T-cell (primary cell): ENCODE measurements at places on chromosomes 7 and 10.
A peak's percentile ranks its signal among the peaks of the same experiment; 100 is the strongest.

DNA sequence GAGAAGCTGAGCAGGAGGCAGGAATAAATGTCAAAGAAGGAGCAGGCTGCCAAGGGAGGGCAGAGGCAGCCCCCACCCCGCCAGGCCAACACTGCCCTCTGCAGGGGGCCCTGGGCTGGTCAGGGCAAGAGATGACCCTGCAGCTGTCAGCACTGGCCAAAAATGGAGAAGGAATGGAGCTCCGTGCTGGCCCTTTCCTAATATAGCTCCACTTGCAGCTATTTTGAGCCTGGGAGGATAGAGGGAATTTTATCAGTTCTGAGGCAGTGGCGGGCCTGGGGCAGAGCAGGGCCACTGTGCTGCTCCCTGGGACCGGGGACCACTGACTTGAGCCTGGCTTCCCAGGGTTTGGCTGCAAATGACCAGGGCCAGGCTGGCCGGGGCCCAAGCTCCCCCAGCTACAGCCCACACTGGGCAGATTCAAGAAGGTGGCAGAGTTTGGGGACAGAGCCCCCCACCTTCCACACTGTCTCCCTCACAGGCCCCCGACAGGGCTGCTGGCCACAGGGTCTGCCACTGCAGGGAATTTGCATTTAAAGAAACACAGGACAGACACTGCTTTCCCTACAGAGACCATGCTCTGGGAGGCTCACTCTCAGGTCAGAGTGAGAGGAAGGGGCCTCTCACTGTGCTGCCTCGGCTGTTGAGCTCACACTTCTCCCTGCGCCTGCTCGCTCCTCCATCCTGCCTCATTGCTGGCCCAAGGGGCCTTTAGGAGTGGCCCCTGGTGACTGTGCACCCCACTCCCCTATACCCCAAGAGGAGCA, 16.2 kb downstream of the LDB3 start:
- peaks cover 9% of the 10 kb centered on the region for H3K4me1 ChIP-seq
- H3K27me3 ChIP-seq, result no peaks in the 10 kb centered on the region
- H3K27ac ChIP-seq, result no peak overlapping the region
- no peak for DNase-seq
- no peaks in the 10 kb centered on the region for H3K36me3 ChIP-seq
- no peak overlapping the region for H3K4me3 ChIP-seq

- no peak overlapping the region for H3K4me3 ChIP-seq
- H3K4me1 ChIP-seq, result peaks cover 14% of the 10 kb centered on the region
- H3K36me3 ChIP-seq, result no peaks in the 10 kb centered on the region
- DNase-seq, result no peak
- no peak overlapping the region for H3K27ac ChIP-seq
Measured at GRCh38 chr7:128881458-128882125, 18.9 kb downstream of the ATP6V1F start.

GRCh38 chr7:21641546-21641945, 98.7 kb downstream of the DNAH11 start:
- H3K4me1 ChIP-seq, result no peaks in the 10 kb centered on the region
- no peak overlapping the region for H3K27ac ChIP-seq
- H3K36me3 ChIP-seq, result no peaks in the 10 kb centered on the region
- no peak overlapping the region for H3K4me3 ChIP-seq
- no peaks in the 10 kb centered on the region for H3K27me3 ChIP-seq

GRCh38 chr7:19754521-19755116, 18.8 kb downstream of the TMEM196 start:
- no peaks in the 10 kb centered on the region for H3K4me1 ChIP-seq
- no peak overlapping the region for H3K4me3 ChIP-seq
- H3K27me3 ChIP-seq, result no peaks in the 10 kb centered on the region
- DNase-seq, result no peak

- H3K36me3 ChIP-seq, result no peaks in the 10 kb centered on the region
- no peaks in the 10 kb centered on the region for H3K4me1 ChIP-seq
- peaks cover 6% of the 10 kb centered on the region for H3K27me3 ChIP-seq
Measured at GRCh38 chr10:14751014-14751896, 23.4 kb downstream of the FAM107B start.

GRCh38 chr10:92387289-92387940, 96.4 kb downstream of the MARCHF5 start:
- peaks cover 13% of the 10 kb centered on the region for H3K27me3 ChIP-seq
- DNase-seq, result no peak
- H3K4me3 ChIP-seq, result no peak overlapping the region
- no peaks in the 10 kb centered on the region for H3K36me3 ChIP-seq
- no peak overlapping the region for H3K27ac ChIP-seq

GRCh38 chr7:87505122-87505521, 29.6 kb upstream of the ABCB4 start:
- no peaks in the 10 kb centered on the region for H3K4me1 ChIP-seq
- H3K36me3 ChIP-seq, result peaks cover under 1% of the 10 kb centered on the region
- no peak overlapping the region for H3K4me3 ChIP-seq
- H3K27me3 ChIP-seq, result no peaks in the 10 kb centered on the region

DNA sequence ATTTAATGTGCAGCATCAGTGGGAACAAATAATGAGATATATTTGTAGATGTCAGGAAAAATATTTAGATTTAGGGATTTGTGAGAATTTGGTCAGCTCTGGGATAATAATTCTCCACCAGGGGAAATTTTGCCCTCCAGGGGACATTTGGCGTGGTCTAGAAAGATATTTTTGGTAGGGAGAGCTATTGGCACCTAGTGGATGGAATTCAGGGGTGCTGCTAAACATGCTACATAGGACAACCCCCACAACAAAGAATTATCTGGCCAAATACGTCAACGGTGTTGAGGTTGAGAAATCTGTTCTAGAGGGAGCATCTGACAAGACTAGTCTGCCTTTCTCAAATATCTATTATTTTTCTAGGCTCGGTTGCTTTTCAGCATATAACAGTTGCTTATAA, 2.1 kb downstream of the ADK start:
- H3K27me3 ChIP-seq, result no peaks in the 10 kb centered on the region
- H3K4me1 ChIP-seq, result peaks cover 21% of the 10 kb centered on the region
- H3K36me3 ChIP-seq, result peaks cover 1% of the 10 kb centered on the region
- DNase-seq, result no peak
- H3K4me3 ChIP-seq, result no peak overlapping the region
- no peak overlapping the region for H3K27ac ChIP-seq

GRCh38 chr7:104106108-104106905, 101.5 kb downstream of the ORC5 start:
- H3K27ac ChIP-seq, result no peak overlapping the region
- no peaks in the 10 kb centered on the region for H3K36me3 ChIP-seq
- DNase-seq, result no peak
- H3K27me3 ChIP-seq, result peaks cover under 1% of the 10 kb centered on the region

- peaks cover 30% of the 10 kb centered on the region for H3K4me1 ChIP-seq
- no peak overlapping the region for H3K4me3 ChIP-seq
- no peak for DNase-seq
- H3K27me3 ChIP-seq, result no peaks in the 10 kb centered on the region
- no peaks in the 10 kb centered on the region for H3K36me3 ChIP-seq
Measured at GRCh38 chr7:2757361-2757903, 69.4 kb downstream of the AMZ1 start.

DNA sequence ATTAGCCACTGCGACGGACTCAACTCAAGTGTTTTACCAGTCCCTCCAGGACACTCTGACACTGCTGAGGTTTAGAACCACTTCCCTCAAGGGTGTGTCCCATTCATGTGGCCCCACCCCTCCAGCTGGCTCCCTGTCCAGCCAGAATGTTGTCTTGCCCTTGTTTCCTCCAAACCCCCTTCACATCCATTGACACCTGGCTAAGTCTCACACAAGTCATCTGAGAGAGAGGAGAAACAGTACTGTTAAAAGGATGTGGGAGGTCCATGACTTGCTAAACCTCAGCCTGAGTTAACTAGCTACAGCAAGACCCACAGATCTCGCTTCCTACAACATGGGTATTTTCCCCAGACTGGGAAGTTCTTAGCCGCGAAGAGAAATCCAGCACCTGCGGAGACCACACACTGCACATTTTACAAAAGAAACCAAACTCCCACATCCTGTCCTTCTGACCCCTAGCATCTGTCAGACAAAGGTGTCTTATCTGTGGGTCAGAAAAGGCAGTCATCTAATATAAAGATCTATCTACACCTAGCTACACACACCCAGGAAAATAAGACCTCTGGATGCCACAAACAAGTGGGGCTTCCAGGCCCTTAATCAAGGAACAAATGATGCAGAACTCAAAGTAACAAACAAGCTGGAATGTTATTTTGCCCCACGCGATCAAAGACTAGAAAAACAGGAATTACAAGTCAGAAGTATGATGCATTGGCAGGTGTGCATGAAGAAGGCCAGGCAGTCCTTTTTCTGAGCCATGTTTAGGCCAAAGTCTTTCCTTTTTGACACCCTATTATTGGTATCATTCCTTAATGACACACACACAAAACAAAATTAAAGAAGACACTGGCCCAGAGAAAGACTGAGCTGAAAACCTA, 13.9 kb downstream of the OSBPL3 start:
- peak; percentile 74 for DNase-seq
- no peaks in the 10 kb centered on the region for H3K36me3 ChIP-seq
- H3K27ac ChIP-seq, result peak overlapping the region; percentile 54
- peaks cover 27% of the 10 kb centered on the region for H3K4me1 ChIP-seq
- H3K4me3 ChIP-seq, result no peak overlapping the region
- no peaks in the 10 kb centered on the region for H3K27me3 ChIP-seq

- no peaks in the 10 kb centered on the region for H3K27me3 ChIP-seq
- DNase-seq, result no peak
- no peak overlapping the region for H3K4me3 ChIP-seq
- H3K27ac ChIP-seq, result no peak overlapping the region
- H3K36me3 ChIP-seq, result no peaks in the 10 kb centered on the region
- no peaks in the 10 kb centered on the region for H3K4me1 ChIP-seq
Measured at GRCh38 chr7:50505553-50506210, 55.5 kb upstream of the FIGNL1 start.

DNA sequence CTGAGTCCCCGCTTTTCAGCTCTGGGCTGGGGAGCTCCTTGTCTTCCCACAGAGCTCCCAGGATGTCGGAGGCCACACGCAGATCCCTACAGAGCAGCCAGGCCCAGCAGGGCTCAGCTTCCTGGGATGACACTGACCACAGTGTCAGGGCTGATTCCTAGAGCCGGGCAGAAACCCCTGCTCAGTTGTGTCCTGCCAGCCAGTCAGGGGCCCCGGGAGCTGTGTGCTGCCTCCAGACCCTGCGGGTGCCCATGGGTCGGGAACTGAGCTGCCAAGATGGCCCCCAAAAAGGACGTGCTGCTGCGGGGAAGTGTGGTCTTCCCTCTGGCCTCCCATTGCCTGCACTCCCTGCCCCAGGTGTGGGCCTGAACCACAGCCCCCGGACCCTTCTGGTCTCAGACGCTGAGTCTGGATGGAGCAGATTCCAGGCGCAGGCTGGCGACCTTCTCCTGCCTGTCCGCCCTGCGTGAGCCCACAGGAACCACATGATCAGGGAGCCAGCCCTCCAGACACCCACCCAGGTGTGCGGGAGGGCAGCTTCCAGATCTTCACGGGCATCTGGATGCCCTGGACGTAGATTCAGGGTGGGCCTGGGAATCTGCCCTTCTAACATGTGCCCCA, 217.4 kb downstream of the MAD1L1 start:
- no peak overlapping the region for H3K27ac ChIP-seq
- peaks cover 12% of the 10 kb centered on the region for H3K36me3 ChIP-seq
- H3K4me1 ChIP-seq, result peaks cover 3% of the 10 kb centered on the region
- DNase-seq, result no peak

DNA sequence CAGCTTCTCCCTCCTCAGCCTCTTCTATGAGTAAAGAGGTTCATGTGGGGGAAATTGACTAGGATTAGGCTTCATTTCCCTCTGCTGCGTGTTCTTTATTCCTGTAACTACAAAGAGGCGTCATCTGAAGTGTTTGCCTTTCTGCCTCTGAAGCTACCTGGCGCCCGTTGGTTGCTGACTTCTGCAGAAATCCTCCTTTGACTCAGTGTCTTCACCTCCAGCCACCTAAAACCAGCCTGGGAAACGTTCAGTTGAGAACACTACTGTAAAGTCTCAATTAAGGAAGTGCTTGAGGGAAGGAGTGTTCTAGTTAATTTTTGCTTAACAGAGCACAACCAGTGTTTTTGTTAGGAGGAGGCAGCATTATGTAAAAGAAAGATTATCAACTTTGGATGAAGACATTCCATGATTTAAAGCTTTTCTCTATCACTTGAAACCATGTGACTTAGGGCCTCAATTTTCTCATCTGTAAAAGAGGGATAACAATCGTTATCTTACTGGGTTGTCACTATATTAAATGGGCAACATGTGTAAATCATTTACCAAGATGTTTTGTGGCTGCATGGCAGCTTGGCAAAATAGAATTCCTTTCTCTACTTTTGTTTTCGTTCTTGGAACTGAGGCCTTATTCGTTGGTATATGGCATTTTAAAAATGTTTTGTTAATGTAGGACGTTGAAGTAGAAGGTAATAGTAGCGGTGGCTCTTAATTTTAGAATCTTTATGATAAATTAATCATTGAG, 642.9 kb downstream of the SDK1 start:
- H3K4me3 ChIP-seq, result no peak overlapping the region
- H3K27ac ChIP-seq, result no peak overlapping the region
- no peaks in the 10 kb centered on the region for H3K36me3 ChIP-seq
- no peaks in the 10 kb centered on the region for H3K4me1 ChIP-seq
- DNase-seq, result no peak

DNA sequence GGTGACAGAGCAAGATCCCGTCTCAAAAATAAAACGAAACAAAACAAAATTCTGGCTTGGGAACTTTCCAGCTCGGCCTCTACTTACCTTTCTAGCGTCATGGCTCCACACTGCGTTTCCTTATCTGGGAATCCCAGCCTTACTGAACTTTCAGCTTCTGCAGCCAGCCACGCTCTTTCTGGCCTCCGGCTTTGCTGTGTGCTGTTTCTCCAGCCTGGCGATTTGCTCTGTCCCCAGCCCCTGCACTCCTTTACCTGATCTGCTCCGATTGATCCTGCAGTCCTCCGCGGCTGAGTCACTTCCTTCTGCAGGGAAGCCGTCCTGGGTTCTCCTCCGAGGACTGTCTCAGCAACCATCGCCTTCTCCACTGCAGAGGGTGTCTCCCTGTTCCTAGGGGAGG, 71.0 kb upstream of the FAM171A1 start:
- H3K27me3 ChIP-seq, result no peaks in the 10 kb centered on the region
- no peaks in the 10 kb centered on the region for H3K4me1 ChIP-seq
- no peak overlapping the region for H3K27ac ChIP-seq
- no peak overlapping the region for H3K4me3 ChIP-seq

GRCh38 chr10:130128062-130128781, 8.0 kb upstream of the GLRX3 start:
- no peak overlapping the region for H3K27ac ChIP-seq
- peaks cover 5% of the 10 kb centered on the region for H3K4me1 ChIP-seq
- no peaks in the 10 kb centered on the region for H3K36me3 ChIP-seq
- peaks cover 32% of the 10 kb centered on the region for H3K27me3 ChIP-seq
- H3K4me3 ChIP-seq, result no peak overlapping the region

DNA sequence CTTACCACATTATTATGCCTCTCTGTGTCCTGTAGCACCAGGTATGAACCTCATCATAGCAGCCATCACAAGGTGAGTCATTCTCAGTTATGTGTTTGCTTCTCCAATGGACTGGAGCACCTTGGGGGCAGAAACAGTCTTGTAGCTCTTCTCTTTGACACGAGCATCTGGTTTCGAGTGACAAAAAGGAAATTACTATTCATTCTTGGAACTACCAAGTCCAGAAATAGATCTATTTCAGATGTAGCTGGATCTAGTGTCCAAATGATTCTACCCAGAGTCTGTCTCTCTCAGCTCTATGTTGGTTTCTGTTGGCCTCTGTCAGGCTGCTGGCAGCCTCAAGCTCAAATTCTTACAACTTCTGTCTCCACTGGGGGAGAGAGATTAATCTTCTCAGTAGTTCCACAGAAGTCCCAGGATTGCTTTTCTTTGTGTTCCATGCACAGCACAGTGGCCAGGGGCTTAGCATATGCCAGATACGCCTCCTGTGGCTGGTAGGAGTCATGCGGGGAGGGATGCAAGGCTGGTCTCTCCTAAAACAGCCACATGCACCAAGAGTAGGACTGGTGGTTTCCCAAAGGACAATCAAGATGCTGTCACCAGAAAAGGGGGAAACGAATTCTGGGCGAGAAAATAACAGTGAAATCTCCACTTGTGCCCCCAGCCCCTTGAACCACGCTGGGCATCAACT, 37.2 kb upstream of the PAPSS2 start:
- H3K4me1 ChIP-seq, result no peaks in the 10 kb centered on the region
- H3K4me3 ChIP-seq, result no peak overlapping the region
- peaks cover 5% of the 10 kb centered on the region for H3K27me3 ChIP-seq
- no peak overlapping the region for H3K27ac ChIP-seq
